CD4-positive, alpha-beta T cell treated with Interleukin-21 for 1 hour (primary cell): ENCODE measurements at places on chromosomes 2 and 18.
A peak's percentile ranks its signal among the peaks of the same experiment; 100 is the strongest.

- DNase-seq: no peak
Observed at GRCh38 chr2:223433461-223433860, 168.7 kb downstream of the SCG2 start.

DNA sequence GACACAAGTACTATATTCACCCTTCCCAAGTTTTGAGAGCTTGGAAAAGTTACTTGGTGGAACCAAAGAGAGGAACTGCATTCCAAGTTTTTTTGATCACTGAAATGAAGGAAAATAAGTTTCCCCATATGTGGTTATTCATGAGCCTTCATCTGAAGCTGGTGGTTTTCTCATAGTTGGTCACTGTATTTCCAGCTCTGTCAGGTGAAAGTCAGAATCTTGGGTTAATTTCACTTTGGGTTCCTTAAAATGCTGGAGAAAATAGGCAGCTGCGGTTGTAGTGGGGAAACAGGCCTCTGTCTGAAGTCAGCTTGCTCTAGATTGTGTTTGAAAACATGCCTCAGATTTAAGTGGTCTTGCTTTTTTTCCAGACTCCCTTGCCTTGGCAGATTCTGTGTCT, 200.5 kb downstream of the HRH4 start:
- DNase-seq: no peak

- no peak for DNase-seq
Observed at GRCh38 chr2:101089942-101090799, 61.0 kb downstream of the TBC1D8 start.

- no peak for DNase-seq
Observed at GRCh38 chr2:203799908-203800307, 67.7 kb upstream of the CTLA4 start.

- no peak for DNase-seq
Observed at GRCh38 chr2:124664363-124664762, 639.3 kb downstream of the CNTNAP5 start.

- no peak for DNase-seq
Observed at GRCh38 chr2:101200676-101201075, 49.5 kb upstream of the TBC1D8 start.

GRCh38 chr2:131557558-131558321, 30.1 kb downstream of the CCDC74A start:
- no peak for DNase-seq

DNA sequence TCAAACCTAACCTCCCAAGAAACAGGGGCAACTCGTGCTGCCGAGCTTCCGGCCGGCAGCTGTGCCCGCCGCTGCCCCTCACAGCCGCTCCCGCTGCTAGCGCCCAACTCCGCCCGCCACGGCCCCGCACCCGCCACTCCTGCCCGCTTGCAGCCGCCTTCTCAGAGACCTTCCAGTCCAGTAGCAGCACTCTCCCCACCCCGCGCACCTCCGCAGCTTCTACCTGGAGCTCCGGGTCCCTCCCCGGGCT, 722 bp upstream of the C2orf15 start:
- DNase-seq: no peak

- DNase-seq: no peak
Observed at GRCh38 chr2:237879058-237879430, 19.6 kb downstream of the RAMP1 start.

- no peak for DNase-seq
Observed at GRCh38 chr2:133173224-133173623, 395.0 kb downstream of the NCKAP5 start.

DNA sequence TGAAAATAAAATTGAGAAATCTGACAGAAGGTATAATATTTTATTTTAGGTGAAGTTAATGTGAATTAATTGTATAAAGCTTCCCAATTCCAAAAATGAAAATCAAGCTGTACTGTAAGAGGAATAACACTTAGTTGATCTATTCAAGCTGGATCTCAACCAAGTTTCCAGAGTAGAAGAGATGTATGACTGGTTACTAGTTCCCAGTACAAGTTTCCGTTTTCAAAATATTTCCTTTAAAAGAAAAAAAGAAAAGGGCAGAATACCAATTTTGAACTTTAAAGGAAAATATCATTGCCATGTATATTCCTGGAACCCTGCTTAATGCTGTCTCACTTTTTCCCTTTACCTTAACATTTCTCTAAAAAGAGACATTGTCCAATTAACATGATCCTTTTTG, 308.5 kb downstream of the IRS1 start:
- DNase-seq: no peak

- no peak for DNase-seq
Observed at GRCh38 chr2:55844986-55845385, 78.6 kb downstream of the EFEMP1 start.

DNA sequence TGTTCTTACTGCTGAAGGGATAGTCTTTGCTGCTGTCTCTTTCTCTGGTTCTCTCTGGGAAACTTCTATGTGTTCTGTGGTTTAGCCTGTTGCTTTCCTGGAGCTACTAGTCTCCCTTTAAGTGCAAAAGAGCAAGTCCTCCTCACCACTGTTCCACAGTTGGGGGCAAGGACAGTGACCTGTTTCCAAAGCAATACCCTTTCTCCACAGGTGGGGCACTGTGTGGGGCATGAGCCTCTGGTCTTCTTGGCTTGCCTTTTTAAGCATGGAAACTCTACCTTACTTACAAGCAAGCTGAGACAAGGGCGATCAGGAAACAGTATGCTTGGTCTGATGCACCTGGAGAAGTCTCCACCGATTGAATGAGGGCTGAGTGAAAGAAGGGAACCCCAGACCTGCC, 156.7 kb downstream of the CPS1 start:
- DNase-seq: no peak

DNA sequence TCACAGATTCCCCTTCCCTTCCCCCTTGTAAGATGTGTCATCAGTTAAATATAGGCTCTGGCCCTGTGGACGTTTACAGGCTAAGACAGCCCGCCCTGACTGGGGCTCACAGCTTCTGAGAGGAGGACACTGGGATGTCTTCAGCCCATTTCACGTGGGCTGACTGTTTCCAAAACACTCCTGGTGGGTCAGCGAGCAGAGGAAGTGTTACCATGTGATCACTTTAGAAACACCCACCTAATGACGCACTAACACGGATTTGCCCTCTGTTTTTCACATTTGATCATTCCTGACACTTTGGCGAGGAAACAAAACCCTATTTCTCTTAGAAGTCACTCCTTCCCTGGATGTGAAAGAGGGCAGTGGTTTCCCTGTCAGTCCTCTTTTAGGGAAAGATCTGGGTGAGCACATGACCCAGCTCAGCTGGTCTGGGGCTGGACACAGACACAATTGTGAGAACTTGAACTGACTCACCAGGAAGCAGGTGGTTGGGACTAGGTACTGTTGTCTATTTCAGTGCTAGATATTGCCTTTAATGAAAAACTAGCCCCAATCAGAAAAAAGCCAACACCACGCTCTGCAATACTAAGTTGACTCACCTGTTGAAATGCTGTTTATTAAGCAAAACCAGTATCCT, 38.8 kb downstream of the BMP10 start:
- DNase-seq: peak; percentile 64

GRCh38 chr2:31004257-31004656, 134.0 kb downstream of the GALNT14 start:
- DNase-seq: no peak

DNA sequence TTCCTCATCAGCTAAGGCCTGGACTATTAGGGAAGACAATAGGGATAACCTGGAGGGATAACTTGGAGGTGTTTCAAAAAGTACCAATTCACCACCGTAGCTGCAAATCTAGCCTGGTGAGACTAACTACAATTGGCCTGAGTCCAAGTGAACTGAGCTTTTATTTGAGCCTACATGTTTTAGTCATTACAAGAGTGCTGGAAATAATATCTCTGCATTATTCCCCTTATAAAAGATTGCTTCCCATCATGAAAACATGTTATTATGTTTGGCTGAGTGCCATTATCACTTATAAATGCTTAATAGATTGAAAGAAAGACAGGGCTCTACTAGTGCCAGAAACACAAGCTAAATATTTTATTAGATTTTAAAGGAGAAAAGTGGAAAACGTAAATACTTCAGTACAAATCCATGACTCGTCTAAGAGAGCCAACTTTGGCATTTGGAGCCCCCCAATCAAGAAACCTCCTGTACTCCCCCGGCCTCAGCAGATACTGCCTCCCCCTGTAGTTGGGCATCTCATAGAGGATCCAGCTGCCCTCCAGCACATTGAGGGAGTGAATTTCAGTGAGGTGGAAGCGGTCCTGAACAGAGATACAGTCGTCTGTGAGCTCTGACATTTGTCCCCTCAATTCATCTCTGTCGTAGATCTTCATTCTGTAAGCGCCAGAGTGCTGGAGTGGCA, 3.6 kb downstream of the CRYGB start:
- DNase-seq: no peak

- no peak for DNase-seq
Observed at GRCh38 chr2:98944775-98945174, 8.8 kb upstream of the CRACDL start.

GRCh38 chr2:206289391-206289790, 14.9 kb downstream of the ZDBF2 start:
- no peak for DNase-seq

GRCh38 chr2:233815861-233816260, 37.7 kb downstream of the MROH2A start:
- no peak for DNase-seq

DNA sequence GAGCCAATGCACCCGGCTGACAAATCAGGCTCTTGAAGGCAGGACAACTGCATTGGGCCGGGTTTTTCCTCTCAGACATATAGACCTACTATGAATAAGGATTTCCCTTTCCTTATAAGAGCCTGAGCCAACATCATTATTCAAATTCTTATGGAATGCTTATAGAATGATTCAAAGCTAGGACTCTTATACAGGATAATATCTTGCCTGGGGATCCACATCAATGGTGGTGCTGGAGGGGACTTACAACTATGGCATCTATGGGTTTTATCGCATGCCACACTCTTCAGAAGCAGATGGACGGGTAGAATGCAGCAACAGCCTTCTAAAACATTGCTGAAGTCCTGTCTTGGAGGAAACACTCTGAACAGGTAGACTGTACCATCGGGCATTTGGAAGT, 296.8 kb upstream of the KYNU start:
- no peak for DNase-seq

DNA sequence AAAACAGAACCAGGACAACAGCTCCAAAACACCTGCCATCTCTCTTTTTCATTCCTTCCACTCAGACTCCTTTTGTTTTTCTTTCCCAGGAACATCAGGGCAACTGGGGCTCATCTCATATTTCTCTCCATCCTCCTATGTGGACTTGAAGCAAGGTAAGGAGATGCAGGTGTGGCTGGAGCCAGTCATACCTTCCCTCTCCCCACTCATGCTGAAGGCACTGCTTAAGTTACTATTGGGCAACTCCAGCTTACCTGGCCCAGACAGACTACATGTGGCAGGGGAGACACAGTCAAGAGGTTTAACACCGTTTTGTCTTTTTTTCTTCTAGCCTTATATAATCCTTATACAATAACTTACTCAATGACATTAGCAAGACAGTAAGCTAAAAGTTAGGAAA, 38.4 kb downstream of the LAMA1 start:
- DNase-seq: no peak

DNA sequence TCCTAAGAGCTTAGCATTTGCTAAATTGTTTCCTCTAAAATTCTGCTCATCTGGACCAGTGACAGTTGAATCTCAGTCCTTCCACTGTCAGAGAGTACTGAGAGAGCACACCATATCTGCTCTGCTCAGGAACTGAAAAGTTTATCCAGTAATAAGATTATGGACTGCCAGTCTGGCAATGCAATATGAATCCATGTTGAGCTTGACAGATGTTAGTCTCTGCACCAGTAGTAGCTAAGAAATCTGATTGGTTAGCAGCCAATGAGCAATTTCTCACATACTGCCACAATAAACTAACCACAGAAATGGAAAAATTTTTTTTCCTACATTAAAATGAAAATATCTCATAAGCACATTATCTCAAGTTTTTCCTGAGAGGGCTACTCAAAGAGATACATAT, 2.3 kb downstream of the PRKD3 start:
- DNase-seq: peak; percentile 14

GRCh38 chr2:64629875-64630274, 23.8 kb downstream of the SERTAD2 start:
- DNase-seq: no peak

GRCh38 chr18:26432651-26433424, 115.5 kb downstream of the KCTD1 start:
- DNase-seq: no peak

- no peak for DNase-seq
Observed at GRCh38 chr18:11002277-11002676, 147.1 kb downstream of the PIEZO2 start.
